T47D (cell line): ENCODE measurements at places on chromosomes 4 and X.

GRCh38 chr4:11189756-11190155, 238.9 kb downstream of the HS3ST1 start:
- no peak for DNase-seq

GRCh38 chr4:56652196-56652595, 28.9 kb downstream of the HOPX start:
- no peak for DNase-seq

- peak; percentile 12 for DNase-seq
Measured at GRCh38 chr4:42767669-42768068, 110.8 kb upstream of the ATP8A1 start.

GRCh38 chr4:53113431-53114225, 251.5 kb downstream of the RASL11B start:
- no peak for DNase-seq

GRCh38 chr4:114615435-114615834, 16.8 kb downstream of the UGT8 start:
- no peak for DNase-seq

DNA sequence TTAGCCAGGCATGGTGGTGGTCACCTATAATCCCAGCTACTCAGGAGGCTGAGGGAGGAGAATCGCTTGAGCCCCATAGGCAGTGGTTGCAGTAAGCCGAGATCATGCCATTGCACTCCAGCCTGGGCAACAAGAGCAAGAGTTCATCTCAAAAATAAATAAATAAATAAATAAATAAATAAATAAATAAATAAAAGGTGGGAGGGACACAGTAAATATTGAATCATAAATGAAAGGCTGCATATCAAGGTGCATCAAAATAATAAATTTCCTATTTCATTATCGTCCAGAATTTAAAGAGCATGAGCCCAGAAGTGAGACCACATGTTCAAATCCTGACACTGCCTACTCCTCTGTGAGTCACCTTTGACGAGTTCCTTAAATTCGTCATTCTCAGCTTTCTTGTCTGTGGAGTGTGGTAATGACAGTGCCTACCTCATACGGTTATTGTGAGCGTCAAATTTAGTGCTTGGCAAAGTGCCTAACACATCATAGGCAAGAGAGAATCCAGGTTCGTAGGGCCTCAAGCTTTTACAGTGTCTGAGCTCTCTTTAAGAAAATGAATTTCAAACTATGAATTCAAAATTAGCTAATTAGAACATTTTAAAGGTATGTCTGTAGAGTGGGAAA, 49.9 kb downstream of the IL15 start:
- DNase-seq = no peak

GRCh38 chrX:48493890-48494364, 14.9 kb upstream of the PORCN start:
- DNase-seq = no peak

DNA sequence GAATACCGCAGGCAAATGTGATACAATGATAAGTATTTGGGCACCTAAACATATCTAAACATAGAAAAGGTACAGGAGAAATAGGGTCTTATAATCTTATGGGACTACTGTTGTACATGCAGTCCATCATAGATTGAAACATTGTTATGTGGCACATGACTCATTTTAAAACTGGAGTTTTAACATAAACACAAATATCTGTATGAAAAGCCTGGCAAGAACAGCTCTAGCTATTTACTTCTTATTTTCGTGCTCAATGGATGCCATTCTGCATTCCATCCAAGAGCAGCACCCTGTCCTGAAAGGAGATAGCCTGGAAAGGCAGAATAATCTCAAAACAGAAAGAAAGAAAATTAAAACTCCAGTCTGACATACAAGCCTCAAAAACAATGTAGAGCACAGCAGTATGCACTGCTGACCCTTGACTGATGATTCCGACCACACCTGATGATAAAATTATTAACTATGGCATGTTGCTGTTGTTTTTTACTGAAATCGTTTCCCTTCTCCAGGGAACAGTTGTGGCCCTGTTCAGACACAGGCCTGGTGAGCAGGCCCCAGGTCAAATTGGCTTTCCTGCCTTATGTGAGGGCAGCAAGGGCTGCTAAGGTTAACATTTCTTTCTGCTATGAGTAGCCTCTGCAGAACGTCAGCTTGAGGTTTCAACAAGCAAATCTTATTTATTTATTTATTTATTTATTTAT, 152.7 kb downstream of the APBB2 start:
- DNase-seq = no peak

DNA sequence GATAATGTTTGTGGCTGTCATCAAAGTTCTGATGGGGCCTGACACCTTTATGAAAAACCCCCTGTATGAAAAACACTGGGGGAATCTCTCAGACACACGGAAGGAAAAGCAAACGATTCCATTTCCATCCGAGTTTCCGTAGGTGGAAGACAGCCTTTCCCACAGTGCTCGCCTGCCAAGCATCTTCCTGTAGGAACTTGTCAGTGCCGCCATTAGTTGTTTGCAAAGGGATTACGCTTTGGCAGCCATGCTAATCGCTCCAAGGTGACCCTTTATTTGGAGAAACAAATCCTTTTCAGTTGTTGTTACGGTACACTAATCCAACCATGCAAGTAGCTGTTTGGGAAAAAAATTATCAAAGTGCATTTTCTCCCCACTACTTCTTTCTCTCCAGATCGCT, 44.4 kb upstream of the STOX2 start:
- no peak for DNase-seq

- no peak for DNase-seq
Measured at GRCh38 chrX:42269186-42269585, 345.8 kb upstream of the CASK start.

GRCh38 chr4:161816958-161817357, 346.8 kb downstream of the FSTL5 start:
- no peak for DNase-seq

DNA sequence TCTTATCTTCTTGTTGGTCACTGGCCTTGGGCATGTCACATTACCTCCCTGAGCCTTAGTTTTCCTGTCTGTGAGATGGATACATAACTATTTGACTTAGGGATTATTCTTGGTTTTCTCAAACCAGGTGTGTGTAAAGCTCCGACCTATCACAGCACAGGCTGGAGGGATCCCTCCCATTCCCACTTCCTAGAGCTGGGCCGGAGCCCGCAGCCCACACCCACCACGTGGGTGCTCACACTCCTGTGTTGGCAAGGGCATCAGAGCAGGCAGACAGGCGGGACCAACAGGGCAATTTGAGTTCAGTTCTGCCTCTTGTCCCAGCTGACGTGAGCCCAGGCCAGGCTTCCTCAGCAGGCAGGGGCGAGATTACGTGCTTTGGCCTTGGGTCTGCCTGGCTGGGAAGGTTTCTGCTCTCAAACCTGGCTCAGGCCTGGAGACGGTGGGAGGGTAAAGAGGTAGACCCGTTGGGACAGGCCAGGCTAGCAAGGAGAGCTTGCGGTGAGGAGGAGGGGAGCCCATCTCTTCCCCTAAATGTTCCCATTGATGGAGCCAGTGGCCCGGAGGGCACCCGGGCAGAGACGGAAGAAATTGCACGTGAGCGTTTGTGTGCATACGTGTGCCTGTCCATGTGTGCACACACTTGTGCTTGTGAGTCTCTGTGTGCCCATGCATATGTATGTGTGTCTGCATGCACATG, 734 bp upstream of the SH3TC1 start:
- DNase-seq = no peak

- DNase-seq = no peak
Measured at GRCh38 chr4:111499291-111499690, 646.0 kb upstream of the FAM241A start.

GRCh38 chr4:47432749-47433148, 30.8 kb downstream of the COMMD8 start:
- DNase-seq = no peak

DNA sequence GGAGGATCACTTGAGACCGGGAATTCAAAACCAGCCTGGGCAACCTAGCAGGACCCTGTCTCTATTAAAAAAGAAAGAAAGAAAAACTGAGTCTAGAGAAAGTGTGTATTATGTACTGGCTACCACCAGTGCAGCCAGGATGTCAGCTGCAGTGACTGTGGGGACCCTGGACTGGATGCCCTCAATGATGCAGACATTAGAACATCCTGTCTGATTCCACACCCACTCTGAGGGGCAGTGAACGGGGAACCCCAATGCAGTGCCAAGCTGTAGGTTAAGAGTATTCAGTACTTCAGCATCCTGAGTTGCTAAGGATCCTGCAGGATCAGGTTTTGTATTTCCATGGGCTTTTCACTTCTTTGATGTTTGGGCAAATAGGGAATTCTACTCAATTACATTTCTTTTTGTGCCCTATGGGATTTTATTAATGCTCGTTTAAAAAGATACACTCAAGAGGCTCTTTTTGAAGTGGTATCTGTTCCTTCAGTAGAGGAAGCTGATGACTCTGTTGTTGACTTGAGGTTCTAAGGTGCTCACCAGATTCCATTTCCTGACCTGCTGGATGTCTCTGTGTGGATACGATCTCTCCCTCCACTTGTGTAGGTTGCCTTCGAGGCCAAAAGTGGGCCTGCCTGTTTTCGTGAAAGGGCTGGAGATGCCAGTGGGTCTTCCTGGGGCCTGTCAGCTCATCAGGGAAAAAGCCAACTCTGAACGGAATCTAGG, 85.9 kb upstream of the CLCN4 start:
- no peak for DNase-seq

DNA sequence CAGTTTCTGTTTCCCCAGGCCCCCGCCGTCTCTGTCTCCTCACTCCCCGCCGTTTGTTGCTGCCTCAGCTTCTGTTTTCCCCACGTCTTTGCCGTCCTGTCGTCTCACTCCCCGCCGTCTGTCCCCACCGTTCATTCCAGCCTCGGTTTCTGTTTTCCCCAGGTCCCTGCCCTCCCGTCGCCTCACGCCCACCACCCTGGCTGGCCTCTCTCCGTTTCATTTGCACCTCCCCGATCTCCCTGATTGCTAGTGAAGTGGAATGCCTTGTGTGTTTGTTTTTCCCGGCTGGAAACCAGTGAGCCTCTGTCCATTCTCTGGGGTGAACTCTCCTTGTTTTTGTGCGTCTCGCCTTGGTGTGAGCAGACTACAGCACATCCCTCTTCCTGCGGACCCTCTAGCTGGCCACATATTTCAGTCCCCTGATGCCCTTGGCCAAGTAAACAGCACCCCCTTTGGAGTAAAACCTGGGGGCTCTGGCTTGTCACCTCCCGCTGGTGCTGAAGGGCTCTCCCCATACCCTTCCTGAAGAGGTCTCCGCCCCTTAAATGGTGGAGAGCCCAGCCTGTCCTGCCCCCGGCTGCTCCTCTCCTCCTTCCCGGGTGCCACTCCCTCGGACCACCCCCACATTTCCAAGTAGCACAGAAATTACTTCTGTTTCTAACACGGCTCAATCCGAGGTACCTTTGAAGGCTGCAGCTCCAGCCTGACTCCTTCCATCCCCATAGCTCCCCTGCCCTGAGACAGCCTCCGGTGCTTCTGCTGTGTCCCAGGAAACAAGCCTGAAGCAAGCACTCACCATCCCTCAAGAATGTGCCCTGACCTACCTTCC, 13.2 kb downstream of the TMEM175 start:
- DNase-seq = no peak

DNA sequence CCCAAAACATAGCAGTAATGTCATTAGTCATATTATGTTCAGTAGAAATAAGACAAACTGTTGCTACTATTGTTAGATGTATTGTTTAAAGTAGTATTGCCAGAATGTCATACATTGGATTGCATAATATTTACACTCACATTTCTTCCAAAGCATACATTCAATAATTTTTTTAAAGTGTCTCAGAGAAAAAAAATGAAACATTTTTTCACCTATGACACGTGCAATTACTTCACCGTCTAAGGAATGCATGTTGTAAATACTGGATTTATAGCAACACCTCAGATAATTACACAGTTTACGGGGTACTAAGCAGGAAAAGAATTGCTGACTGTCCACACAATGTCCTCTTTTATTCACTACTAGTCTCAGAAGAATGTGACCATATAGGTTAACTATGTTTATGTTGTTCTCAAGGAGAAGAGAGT, 162.1 kb downstream of the PCDH18 start:
- DNase-seq = peak; percentile 42

GRCh38 chrX:12868747-12869146, 1.9 kb downstream of the TLR7 start:
- no peak for DNase-seq
